A549 treated with GW870086 at 1 μM for 4 hours (cell line): ENCODE measurements at places on chromosomes 4 and X. TPM values are rescaled to one million over a fixed set of nuclear protein-coding genes. Genes with fewer than 3 reads are reported as not detected.

The SERPINA7 gene
- total RNA-seq: not detected in 5 replicates

The CT45A5 gene
- not detected in 5 replicates for total RNA-seq

The VMA21 gene
- total RNA-seq: 18.1 to 28.4 TPM (median 26.4 TPM) in 5 replicates

The LINC00632 gene
- 0.89 to 1.9 TPM (median 1.3 TPM) in 5 replicates for total RNA-seq

The CXorf58 gene
- total RNA-seq: 0.07 to 0.19 TPM (median 0.11 TPM) in 4 of 5 replicates, not detected in the other

The YIPF7 gene
- total RNA-seq: not detected in 5 replicates

The ZMAT1 gene
- total RNA-seq: 0.05 TPM in 3 of 5 replicates, not detected in the others

The PPP1R3F gene
- total RNA-seq: 1.7 to 4.1 TPM (median 2.3 TPM) in 5 replicates

The GATA1 gene
- not detected in 5 replicates for total RNA-seq

The ZBTB49 gene
- total RNA-seq: 2.5 to 2.8 TPM (median 2.7 TPM) in 5 replicates

The MAGED2 gene
- 75.6 to 88.7 TPM (median 82.8 TPM) in 5 replicates for total RNA-seq

The SOD3 gene
- total RNA-seq: not detected in 5 replicates

The PDZD4 gene
- 2.2 to 4.1 TPM (median 3.4 TPM) in 5 replicates for total RNA-seq
